Myocyte (in vitro differentiated cells): ENCODE measurements at places on chromosomes 1 and 21. TPM values are rescaled to one million over a fixed set of nuclear protein-coding genes. Genes with fewer than 3 reads are reported as not detected.

The MIXL1 gene
- total RNA-seq = not detected in 2 replicates

- DNase-seq = no peak
Measured at GRCh38 chr1:160133990-160134770, 17.2 kb upstream of the ATP1A4 start.

- DNase-seq = no peak
Measured at GRCh38 chr1:222923506-222923905, 108.7 kb downstream of the DISP1 start.

- DNase-seq = peak; percentile 57
Measured at GRCh38 chr1:223837206-223837605, 8.5 kb downstream of the TP53BP2 start.

- DNase-seq = peak; percentile 66
Measured at GRCh38 chr1:224300346-224300745, 29.6 kb downstream of the NVL start.

GRCh38 chr1:70459496-70460225, 48.6 kb downstream of the CTH start:
- DNase-seq = peak; percentile 26
